ENCODE measurements at places on chromosomes 3 and 15.

DNA sequence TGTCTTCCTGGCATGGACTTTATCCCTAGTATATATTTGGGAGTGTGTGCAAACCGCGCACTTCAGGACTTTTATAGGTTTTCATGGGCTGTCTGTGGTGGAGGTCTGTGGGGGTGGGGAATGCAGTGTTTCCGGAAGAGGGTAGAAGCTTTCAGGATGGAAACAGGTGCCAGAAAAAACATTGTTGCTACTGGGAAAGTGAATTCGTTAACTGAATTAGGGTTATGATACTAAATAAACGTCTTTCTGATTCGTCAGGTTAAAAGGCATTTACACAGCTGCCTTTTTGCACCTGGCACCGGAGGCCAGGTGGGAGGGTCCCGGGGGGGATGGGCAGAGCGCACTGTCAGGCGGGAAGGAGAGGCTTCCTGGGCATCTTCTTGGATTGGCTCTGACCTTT is 62.1 kb downstream of the SLCO3A1 start:
- no peak for DNase-seq

GRCh38 chr3:4587061-4587837 is 94.1 kb downstream of the ITPR1 start:
- DNase-seq, result no peak

GRCh38 chr3:123261666-123262065 is 59.9 kb downstream of the SEC22A start:
- DNase-seq, result no peak

DNA sequence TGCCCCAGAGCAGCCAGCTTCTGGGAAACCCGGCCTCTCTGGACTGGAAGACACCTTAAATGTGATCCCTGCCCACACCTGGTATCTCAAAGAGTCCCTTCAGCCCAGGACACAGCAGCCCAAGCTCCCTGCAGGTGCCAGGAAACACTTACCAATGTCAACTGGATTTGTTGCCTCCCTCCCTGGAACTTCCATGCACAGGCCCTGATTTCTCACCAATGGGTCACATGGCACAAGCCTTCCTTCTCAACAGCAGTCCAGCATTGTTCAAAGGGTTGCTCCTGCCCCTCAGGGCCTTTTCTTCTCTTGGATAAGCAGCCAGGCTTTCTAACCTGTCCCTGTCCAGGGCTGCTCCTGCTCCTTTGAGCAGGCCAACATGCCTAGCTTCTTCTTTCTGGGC is 31.6 kb downstream of the ANP32A start:
- no peak for DNase-seq

GRCh38 chr15:66865622-66866611 is 163.9 kb downstream of the SMAD6 start:
- no peak for DNase-seq

DNA sequence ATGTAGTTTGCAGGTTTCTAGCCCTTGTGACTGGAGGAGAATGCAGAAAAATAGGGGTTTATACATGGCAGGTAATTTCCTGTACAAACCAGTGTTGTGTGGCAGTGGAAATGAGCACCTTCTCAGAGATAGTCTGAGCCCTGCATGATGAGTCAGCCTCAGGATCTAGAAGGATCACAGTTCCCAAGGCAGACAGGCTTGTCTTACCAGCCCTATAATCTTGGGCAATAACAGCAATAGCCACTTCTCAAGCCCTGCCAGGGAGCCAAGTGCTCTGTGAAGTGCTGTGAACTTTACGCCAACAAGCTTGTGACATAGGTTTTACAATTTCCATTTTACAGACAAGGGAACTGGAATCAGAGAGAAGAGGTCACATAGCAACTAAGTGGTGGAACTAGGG is 89.4 kb downstream of the CD47 start:
- no peak for DNase-seq

DNA sequence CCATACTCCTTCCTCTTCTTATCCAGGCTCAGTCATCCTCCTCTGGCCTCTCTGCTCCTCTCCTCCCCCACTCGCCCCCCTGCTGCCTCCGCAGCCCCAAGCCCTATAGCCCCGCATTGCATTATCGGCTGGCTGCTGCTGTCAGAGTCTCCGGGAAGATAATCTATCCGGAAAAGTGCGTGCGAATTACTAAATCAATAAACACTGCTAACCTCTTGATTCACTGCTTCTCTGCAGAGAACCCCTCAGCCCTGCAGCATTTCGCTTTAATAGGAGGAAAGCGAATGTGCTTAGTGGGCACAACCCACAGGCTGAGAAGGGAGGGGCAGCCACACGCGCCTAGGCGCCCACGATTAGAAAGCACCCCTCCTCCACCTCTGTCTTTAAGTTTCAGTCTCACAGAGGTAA is 167.6 kb downstream of the ABHD5 start:
- DNase-seq, result no peak

DNA sequence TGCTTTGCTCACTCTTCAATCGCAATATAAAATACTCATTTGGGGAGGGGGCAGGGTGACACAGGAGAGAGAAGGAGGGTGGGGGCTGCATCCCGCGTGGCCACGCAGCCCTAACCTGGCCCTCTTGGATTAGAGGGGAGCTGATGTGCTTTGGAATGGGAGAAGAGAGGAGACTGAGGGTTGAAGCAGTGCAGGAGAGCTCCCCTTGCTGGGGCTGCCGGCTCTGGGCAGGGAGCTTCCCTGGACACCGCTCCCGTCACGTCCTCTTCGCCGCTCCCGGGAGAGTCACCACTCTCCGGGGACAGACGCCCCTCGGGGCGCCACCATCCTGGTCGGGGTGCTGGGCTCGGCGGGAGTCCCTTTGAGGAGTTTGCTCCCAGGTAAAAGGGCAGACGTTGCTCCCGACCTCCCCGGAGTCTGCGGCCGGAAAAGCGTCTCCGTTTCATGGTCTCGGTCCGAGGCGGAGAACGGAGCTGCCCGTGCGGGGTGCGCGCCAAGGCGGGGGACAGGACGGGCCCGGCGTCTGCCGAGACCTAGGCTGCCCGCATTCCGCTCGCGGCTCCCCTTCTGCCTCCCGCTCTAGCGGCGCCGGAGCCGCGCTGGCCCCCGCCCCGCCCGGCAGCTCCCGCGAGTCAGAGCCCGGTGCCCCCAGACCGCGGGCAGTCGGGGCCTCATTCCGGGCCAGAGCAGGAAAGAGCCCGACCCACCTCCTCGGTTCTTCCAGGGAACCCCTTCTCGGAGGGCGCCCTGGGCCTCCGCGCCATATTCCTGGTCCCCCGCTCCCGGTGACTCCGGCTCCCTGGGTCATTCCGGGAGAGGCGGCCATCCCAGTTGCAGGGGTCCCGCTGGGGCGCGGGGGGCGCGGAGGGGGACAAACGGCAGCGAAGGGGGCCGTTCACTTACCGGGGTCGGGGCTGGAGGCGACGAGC is 603 bp downstream of the SLC7A14 start:
- DNase-seq, result no peak

- no peak for DNase-seq
Measured at GRCh38 chr15:91469632-91470567, 369.8 kb downstream of the SV2B start.

DNA sequence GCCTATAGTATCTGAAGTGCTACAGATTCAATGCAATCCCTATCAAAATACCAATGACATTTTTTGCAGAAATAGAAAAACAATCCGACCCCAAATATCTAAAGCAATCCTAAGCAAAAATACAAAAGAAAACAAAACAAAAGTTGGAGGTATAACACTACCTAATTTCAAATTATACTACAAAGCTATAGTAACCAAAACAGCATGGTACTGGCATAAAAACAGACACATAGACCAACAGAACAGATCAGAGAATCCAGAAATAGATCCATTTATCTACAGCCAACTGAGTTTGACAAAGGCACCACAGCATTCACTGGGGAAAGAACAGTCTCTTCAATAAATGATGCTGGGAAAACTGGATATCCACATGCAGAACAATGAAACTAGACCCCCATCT is 23.8 kb upstream of the CDAN1 start:
- DNase-seq, result no peak

- no peak for DNase-seq
Measured at GRCh38 chr3:177057768-177058167, 139.5 kb downstream of the TBL1XR1 start.

DNA sequence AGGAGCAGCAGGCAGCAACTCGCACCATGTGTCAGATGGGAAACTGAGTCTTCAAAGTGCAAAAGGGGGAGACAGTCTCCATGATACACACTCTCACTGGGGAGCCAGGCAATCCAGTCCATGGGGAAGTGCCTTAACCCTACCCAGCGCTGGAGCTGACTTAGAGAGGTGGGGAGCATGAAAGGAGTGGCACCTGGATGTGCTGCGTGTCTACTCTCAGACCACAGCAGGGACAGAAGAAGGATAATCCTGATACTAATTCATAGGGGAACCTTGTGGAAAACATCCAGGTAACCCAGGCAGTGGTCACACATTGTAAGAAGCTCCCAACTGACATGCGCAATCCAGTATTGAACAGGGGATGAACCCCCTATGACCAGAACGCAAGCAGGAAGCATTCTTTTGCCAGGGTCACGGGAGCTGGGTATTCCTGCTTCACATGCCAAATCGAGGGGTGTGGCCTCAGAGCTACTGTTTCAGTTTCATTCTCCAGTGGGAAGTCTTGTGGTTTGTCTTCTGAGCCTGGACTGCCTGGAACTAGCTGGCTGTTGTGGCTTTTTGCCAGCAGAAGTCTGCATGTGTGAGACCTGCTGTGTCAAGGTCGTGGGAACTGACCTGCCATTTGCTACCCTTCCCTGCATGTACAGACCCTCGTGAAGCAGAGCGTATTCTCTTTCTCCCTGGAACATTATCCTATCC is 367.6 kb upstream of the NDN start:
- DNase-seq, result no peak

DNA sequence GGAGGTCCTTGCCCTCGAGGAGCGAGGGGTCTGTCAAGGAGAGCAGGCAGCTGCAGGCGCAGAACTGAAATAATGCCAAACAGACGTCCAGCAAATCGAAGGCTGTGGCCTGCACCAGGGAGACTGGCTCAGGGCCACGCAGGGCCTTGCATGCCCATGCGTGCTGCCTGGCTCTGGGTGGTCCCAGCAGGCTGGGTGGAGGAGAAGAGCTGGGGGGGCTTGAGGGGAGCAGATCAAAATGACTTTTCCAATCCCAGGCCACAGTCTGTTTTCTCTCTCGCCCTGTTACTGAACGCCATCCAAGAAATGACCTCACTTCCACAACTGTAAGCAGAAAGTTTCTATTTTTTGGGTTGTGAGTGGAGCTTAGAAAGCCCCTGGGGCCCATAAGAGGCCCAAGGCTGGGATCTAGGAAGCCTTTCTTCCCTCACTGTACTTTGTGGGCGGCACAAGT is 96.9 kb upstream of the RPL32 start:
- DNase-seq, result no peak

GRCh38 chr15:77421370-77421700 is 647 bp downstream of the HMG20A start:
- DNase-seq, result no peak

GRCh38 chr15:29051422-29051821 is 165.6 kb downstream of the APBA2 start:
- DNase-seq, result no peak

- DNase-seq, result no peak
Measured at GRCh38 chr3:54599716-54600115, 328.1 kb downstream of the LRTM1 start.

GRCh38 chr15:91779960-91780359 is 73.5 kb upstream of the SLCO3A1 start:
- DNase-seq, result no peak

GRCh38 chr3:57986261-57986660 is 22.0 kb upstream of the FLNB start:
- no peak for DNase-seq

DNA sequence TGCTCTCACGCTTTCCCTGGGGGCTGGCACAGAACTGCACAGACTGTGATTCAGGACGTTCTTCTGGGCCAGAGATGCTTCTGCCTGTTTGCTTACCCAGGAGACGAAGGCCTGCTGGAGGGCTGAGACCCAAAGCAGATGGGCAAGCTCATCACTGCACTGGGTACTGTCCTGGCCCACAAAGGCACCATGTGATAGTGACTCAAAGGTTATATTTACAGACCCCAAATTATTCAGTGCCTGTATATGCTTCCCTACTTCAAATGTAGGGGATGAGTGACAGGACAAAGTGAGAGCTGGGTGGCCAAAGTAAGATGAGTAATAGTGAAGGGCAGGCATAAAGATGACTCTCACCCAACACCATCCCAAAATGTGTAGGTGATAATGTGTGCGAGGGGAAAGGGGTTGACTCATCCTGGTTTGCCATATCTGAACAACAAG is 127.4 kb downstream of the WDR76 start:
- no peak for DNase-seq

DNA sequence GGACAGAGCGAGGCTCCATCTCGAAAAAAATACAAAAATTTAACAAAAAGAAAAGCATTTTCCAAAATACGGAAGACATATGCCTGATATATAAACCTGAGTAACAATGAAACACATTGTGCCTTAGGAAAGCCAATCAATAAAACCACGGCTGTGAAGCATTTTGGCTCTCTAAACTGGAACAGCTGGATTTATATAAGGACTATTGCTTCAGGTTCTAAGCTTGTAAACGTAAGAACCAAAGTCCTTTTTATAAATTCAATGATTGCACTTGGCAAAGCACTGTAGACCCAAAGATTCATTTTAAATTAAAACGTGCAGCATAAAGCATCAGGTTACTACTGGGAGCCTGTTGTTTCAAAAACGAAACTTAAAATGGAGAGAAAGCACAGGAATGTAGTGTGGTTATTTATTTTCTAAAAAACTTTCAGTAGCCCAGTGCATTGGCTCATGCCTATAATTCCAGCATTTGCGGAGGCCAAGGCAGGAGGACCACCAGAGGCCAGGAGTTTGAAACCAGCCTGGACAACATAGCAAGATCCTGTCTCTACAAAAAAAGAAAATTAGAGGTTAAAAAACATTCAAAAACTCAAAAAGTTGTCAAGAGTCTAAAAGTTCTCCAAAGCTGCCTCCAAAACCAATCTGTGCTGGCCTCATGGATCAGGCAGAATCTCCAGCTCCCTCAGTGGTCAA is 61.5 kb downstream of the USF3 start:
- DNase-seq, result no peak

GRCh38 chr3:191958980-191959671 is 498.2 kb downstream of the PYDC2 start:
- no peak for DNase-seq

- DNase-seq, result no peak
Measured at GRCh38 chr3:188400494-188401243, 246.7 kb downstream of the LPP start.

- DNase-seq, result no peak
Measured at GRCh38 chr3:106290304-106290997, 421.6 kb upstream of the CBLB start.

GRCh38 chr3:9022305-9023225 is 59.3 kb upstream of the RAD18 start:
- DNase-seq, result no peak

Measured in activated naive CD4-positive, alpha-beta T cell (primary cell).